ENCODE measurements at places on chromosomes 6 and 20. TPM values are rescaled to one million over a fixed set of nuclear protein-coding genes. Genes with fewer than 3 reads are reported as not detected.

GRCh38 chr6:21037453-21037852, 503.2 kb downstream of the CDKAL1 start:
- no peak for DNase-seq

GRCh38 chr20:63698739-63699465, 2.5 kb downstream of the TNFRSF6B start:
- peak; percentile 93 for DNase-seq

DNA sequence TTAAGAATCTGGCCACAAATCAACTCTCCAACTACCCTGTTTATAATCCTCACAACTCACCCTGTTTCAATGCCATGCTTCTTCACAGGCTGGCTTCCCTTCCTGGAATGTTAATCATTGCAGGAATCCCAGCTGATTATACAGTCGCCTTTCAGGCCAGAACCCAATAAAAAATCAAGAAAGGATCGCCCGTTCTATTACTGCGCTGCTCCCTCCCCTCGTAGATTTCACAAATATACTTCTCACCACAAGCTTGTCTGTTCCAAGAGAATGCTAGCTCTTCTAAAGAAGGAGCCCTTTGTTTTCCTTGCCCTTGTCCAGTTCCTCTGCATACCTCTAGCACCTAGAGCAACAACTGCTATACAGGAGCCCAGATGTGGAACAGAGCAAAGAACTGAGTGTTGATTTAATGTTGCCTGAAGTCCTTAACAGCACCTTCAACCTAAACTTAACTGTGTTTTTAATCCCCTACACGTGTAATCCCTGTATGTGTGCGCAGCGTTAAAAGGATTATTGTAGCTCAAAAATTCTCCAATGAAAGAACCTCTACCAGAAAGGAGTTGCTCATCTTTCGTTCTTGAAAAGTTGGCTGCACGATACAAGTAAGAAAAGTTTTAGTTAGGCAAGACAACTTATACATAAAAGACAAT, 988 bp downstream of the ECHDC1 start:
- peak; percentile 20 for DNase-seq

DNA sequence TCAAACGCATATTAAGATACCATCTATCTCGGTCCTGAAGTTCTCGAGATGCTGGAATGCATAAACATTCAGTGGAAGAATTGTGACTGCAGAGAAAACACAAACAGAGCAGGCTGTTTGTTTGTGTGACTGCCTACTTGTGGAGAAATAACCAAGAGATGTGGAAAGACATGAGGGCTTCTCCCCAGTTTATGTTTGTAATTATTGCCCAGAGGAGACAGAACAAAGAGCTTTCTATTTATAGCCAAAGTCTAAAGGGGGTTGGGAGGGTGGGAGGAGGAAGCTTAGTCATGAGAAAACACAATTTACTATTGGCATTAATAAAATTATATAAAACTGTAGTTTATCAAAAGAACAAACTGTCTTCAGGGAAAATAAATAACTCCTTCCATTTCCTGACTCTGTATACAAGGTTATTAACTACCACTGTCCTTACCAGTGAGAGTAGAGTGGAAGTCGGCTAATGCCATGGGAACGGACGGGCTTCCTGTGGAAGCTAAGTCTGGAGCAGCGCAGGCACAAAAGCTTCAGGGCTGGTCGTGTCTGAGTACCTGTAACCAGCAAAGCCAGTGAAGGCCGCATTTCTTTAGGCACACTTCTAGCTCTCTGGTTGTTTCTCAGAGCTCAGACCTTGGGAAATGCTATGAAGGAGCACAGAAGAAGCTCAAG, 200.2 kb upstream of the SUPT3H start:
- DNase-seq = peak; percentile 46

GRCh38 chr6:71258078-71258866, 30.3 kb upstream of the OGFRL1 start:
- DNase-seq = no peak

DNA sequence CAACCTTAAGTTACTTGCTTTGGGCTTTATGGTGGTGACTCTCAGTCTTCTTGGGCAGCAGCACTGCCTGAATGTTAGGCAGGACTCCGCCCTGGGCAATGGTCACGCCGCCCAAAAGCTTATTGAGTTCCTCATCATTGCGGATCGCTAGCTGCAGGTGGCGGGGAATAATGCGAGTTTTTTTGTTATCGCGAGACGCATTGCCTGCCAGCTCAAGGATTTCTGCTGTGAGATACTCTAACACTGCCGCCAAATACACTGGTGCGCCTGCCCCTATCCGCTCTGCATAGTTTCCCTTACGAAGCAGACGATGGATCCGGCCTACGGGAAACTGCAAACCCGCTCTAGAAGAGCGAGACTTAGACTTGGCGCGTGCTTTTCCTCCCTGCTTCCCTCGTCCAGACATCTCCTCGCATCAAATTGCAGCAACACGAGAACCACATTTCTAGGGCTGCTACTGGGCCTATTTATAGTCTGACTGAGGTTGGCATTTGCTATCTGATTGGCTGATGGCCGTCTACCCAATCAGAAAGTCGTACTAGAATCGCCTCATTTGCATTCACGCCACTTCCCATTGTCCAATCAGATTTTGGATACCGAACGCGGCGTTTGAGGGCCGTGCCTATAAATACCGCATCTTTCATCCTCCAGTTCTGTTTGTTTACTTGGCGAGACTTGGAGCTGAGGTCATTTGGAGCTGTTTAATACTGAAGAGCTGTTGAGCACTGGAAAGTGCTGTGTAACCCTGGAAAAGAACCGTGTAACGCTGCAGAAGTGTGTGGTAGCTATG, 28.2 kb upstream of the SLC17A4 start:
- no peak for DNase-seq

DNA sequence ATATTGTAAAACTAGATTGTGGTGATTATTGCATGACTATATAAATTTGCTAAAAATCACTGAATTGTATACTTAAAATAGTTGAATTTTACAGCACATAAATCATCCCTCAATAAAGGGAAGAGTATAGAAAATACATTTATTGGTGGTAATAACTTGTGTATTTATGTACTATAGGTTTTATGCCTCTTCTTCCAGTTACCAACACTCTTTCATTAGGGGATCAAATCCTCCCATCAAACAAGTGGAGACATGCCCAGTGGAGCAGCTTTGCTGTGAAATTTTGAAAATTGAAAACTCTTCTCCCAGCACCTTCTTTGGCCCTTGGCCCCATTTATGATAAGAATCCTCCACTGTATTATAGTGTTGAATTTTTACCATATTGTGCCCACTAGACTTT, 10.1 kb upstream of the SSR1 start:
- no peak for DNase-seq

GRCh38 chr6:47288267-47289090, 21.2 kb downstream of the TNFRSF21 start:
- no peak for DNase-seq

DNA sequence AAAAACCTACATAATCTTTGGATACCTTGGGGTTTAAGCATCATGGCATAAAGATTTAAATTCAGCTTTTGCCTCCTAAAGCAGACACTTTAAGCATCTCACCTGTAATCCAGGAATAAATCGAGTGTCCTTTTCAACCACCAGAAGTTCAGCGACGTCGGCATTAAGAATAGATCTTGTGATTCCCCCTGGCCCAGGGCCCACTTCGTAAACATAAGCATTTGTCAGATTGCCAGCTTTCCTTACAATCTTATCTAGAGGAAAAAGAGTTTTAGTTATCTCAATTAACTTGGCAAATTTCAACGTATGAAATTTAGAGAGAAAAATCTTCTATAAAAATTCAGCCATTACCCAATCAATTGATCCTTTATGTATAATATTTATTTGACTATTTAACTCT, 3.2 kb downstream of the TFB1M start:
- no peak for DNase-seq

GRCh38 chr6:47344022-47344421, 34.3 kb upstream of the TNFRSF21 start:
- DNase-seq = no peak

GRCh38 chr20:24746351-24746685, 202.8 kb upstream of the CST7 start:
- no peak for DNase-seq

GRCh38 chr6:90440586-90441283, 144.1 kb upstream of the BACH2 start:
- DNase-seq = no peak

GRCh38 chr20:2005359-2005758, 11.5 kb upstream of the PDYN start:
- peak; percentile 5 for DNase-seq

DNA sequence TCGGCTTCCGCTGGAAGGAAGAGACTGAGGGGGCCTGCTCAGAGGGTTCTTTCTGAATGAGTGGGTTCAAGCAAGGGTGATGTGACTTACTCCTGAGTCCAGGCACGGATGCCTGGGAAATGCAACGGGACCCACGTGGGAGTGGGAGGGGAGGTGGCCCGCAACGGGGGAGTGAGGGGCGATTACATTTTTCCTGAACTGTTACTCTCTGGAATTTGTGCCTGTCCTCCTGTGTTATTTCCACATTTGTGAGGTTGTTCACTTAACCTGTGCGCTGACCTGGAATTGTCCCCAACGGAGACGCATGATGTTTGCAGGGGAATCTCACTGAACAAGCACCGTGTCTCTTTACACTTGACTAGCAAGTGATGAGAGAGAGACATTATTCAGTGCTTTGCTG, 209.4 kb downstream of the CDH4 start:
- DNase-seq = no peak

DNA sequence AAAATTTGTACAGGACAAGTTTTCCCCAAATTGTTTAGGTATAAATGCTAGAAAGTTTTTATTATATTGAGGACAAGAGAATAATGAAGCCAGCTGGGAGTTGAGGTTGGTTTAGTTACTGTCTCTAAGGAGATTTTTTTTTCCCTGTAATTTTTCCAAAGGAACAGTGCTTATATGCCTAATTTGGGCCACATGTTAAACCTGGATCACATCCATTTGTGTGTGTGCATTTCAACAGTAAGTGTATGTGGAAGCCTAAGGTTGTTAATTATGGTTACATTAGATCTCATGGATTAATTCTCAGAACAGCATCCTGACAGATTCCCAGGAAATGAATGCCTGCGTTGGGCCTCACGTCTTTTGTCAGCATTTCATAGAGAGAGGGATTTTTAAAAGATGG, 4.5 kb downstream of the IGF2R start:
- no peak for DNase-seq

DNA sequence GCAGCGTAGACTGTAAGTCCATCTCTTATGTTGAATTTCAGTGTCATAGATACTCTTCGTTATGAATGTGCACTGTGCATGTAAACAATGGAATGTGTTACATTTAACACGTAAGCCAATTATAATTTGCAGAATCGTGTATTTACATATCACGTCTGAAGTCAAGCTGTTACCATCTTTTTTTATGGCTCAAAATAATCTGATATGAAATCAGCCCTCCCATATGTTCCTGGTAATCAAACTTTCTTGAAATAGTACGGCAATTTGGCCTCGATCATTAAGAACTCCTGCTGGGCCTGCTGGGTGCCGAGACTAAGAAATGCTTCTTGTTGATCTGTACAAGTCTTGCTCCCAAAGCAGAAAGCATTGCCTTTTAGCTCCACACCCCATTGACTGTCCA, 89.6 kb upstream of the DOK5 start:
- DNase-seq = no peak

DNA sequence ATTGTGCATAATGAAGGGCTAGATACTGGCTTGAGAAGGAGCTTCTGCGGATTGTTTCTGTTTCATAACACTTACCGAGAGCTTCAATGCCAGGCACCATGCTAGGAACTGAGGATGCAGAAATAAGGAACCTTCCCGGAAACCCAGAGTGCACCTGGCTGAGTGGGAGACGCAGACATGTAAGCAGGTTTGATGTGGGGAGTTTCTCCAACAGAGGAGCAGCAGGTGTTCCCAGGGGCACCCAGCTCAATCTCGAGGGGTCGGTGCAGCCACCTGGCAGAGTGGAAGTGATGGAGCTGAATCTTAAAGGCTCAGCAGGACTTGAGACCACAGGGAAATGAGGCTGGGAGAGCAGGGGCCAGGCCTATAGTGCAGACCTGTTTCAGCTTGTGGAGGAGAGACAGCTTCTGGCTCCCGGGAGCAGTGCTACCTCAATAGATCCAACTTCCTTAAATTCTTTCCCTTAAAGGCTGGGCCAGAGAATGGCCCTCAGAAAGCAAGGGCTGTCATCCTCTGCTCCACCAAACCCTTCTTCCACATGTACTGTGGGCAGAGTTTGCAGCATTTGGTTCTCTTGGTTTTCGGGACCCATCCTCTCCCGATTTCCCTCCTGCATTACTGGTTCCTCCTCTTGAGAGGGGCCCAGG, 27.8 kb upstream of the SRC start:
- no peak for DNase-seq

GRCh38 chr6:126529637-126530362, 189.9 kb downstream of the CENPW start:
- peak; percentile 23 for DNase-seq

GRCh38 chr6:161985876-161986423, 712.1 kb upstream of the AGPAT4 start:
- DNase-seq = no peak

DNA sequence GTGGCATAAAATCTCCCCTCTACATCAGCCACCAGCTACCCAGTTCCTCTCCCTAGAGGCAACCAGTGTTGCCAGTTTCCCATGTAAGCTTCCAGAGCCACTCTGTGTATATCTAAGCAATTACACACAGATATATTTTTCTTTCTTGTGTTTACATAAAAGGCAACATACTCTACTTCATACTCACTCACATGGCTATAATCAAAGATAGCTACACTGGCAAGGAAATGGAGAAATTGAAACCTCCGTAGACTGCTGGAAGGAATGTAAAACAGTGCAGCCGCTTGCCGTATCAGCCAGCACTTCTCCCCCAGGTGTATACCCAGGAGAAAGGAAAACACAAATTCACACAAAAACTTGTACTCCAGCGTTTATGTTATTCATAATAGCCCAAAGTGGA, 38.5 kb upstream of the NELFCD start:
- DNase-seq = no peak

DNA sequence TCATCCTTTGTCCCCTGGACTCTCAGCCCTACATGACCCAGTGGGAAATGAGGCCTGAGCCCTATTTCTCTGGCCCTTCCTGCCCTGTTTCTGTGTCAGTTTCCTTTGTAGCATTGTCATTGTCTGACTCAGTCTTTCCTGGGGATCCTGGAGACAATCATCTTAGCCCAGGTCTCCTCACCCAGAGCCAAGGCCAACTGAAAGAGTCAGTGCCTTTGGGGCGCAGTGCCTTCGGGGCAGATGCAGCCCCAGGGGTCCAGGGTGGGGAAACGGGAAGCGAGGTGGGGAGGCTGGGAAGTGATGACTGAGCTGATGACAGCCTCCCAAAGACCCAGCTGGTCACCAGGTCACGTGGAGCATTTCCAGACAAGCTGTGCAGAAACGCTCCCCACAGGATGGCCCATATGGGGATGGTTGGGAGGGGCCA, 93.3 kb upstream of the SULF2 start:
- no peak for DNase-seq

MEP1A gene
- not detected for total RNA-seq

SMLR1 gene
- total RNA-seq = not detected

PKHD1 gene
- total RNA-seq = 0.11 TPM

DST gene
- total RNA-seq = 230 TPM

SYNGAP1 gene
- total RNA-seq = 4.2 TPM

RAB44 gene
- total RNA-seq = not detected

TBC1D7 gene
- 10.6 TPM for total RNA-seq

POM121L2 gene
- total RNA-seq = not detected

CRYBG1 gene
- 43.6 TPM for total RNA-seq

GUCA1A gene
- not detected for total RNA-seq

KIF25 gene
- total RNA-seq = not detected

OGFRL1 gene
- 35.3 TPM for total RNA-seq
